ENCODE measurements at places on chromosomes 5 and 9.

DNA sequence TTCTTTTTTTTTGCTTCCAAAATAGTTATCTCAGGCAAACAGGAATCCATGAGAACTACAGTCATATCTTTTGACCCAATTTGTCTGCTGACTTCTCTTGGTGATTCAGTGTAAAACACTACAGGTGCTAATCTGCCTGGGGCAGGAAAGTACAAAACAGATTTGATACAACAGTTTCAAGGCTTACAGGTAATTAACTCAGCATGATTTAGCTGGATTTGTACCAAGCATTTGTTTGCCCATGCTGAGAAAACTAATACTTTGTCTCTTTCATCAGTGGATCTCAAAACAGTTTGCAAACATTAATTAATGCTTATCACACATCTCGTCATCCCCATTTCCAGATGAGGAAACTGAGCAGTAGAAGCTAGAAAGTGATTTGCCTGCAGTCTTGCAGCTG is 312.5 kb upstream of the SEMA6A start:
- no peak for DNase-seq

GRCh38 chr5:40627706-40628105 is 52.0 kb upstream of the PTGER4 start:
- no peak for DNase-seq

GRCh38 chr5:1497242-1497777 is 26.4 kb downstream of the LPCAT1 start:
- DNase-seq = no peak

GRCh38 chr9:15512204-15512603 is 1.4 kb upstream of the PSIP1 start:
- DNase-seq = no peak

DNA sequence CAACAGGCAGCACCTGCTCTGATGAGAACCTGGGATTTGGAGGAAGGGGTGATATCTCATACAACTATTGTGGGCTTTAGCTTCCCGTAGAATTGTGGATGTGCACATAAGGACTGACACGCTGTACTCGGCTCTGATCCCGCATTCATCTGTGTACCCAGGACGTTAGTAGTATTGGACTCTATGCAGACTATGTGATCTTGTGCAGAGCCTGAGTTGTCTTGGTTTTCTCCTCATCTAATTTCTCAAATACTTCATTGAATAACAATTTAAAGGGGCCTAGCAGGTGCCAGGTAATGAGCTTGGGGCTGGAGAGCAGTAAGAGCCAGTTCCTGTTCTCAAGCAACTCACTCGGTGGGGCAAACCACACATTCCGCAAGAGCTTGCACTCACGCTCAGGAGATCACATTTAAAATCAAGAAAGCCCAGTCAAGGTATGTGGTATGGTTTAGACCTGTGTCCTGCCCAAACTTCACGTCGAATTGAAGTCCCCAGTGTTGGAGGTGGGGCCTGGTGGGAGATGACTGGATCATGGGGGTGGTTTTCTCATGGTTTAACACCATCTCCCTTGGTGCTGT is 14.8 kb downstream of the C5orf15 start:
- DNase-seq = no peak

DNA sequence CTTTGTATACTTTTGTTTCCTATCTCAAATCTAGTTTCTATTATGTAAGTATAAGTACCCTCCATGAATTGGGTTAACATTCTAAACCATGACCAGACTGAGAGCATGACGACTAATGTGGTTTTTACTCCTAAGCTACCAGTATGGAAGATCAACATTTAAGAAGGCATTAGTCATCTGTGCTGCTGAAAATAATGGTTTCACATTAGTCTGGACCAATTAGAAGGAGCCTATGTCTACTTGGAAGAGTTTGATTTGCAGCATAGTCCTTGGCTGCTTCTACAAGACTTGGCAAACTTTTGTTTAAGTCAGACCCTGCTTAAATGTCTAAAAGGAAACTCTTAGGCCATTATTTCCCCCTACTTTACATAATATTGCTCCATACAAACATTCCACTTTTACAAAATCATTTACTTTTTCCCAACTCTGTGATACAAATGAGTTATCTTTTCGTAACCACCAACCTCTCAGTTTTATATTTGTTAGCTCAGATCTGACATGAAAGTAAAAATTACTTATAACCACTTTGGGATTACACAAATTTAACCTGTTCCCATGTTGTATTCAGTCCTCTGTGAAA is 186.7 kb downstream of the COMMD10 start:
- DNase-seq = peak; percentile 41

DNA sequence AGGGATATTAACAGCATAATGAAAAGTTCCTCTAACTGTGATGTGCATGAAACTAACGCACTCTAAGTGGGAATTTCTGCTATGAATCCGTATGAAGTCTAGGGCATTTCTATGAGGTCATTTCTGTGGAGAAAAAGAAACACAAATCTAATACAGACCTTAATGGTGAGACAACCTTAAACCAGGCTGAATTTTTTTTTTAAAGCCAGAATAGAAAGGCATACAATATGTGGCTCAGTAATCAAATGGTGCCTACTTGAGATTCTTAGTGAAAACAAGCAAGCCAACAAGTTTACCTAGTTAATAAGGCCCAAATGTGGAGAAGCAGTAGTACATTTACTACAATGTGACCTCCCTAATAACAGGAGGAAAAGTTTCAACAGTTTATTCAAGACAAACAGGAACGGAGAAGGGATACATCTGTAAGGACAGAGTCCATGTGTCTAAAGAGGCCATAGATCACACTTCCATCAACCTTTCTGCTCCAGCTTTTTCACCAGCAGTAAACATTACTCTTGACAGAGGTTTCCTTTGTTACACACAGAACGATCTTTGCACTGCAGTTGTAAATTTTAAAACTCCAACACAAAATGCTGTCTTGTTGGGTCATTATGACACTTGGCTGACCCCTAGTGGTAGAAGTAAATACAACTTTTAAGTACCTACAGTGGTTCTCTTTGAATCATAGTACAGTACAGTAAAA is 26.2 kb downstream of the CARNMT1 start:
- peak; percentile 87 for DNase-seq

DNA sequence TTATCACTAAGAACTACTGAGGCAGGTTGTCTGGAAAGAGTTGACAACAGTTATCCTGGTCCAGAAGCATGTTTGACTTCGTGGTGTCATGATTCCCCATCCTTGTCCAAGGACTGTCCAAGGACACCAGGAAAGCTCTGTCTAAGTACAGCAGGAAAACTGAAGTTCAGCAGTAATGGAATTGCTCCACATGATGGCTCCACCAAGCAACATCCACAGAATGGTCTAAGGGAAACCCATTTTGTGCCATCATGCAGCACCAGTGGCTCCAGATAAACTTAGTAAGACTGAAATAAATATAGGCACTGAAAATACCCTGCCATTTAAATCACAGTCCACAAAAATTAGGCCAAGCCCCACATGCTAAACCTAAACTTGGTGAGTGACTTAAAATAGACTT is 192.8 kb downstream of the CDH18 start:
- DNase-seq = peak; percentile 47

- DNase-seq = no peak
These were observed 80.2 kb downstream of the FAM174A start for GRCh38 chr5:100615362-100615761.

DNA sequence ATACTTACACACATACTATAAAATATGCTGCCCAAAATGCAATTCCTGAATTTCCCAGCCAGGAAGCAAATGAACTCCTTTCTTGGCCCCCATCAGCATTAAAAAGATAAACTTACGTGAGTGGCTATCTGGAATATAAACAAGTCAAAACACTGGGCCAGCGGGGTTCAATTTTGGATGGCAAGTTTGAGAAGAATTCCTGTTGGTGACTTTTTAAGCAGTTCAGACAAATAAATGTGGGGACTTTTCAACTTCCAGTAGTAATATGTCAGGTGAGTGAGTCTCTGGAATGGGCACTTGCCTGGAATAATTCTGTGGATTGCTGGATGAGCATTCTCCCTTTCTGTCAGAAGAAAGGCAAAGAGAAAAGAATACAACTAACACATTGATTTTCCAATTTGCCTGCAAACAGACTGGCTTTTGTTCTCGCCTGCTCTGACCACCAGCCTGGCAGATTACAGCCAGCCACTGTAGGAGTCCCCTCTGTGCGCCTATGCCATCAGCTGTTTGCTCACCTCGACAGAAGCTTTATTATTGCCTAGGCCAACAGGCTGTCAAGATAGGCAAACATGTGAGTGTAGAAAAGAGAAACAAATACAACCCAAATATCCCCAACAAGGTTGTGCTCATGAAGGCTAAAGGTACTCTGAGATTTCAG is 78.6 kb downstream of the MRPS27 start:
- no peak for DNase-seq

GRCh38 chr5:1083823-1084605 is 27.8 kb downstream of the SLC12A7 start:
- no peak for DNase-seq

- DNase-seq = no peak
These were observed 84.5 kb upstream of the MAN2A1 start for GRCh38 chr5:109605207-109605730.

- no peak for DNase-seq
These were observed 2.3 kb downstream of the STKLD1 start for GRCh38 chr9:133378408-133378962.

GRCh38 chr5:150595466-150596031 is 44.9 kb upstream of the SYNPO start:
- no peak for DNase-seq

DNA sequence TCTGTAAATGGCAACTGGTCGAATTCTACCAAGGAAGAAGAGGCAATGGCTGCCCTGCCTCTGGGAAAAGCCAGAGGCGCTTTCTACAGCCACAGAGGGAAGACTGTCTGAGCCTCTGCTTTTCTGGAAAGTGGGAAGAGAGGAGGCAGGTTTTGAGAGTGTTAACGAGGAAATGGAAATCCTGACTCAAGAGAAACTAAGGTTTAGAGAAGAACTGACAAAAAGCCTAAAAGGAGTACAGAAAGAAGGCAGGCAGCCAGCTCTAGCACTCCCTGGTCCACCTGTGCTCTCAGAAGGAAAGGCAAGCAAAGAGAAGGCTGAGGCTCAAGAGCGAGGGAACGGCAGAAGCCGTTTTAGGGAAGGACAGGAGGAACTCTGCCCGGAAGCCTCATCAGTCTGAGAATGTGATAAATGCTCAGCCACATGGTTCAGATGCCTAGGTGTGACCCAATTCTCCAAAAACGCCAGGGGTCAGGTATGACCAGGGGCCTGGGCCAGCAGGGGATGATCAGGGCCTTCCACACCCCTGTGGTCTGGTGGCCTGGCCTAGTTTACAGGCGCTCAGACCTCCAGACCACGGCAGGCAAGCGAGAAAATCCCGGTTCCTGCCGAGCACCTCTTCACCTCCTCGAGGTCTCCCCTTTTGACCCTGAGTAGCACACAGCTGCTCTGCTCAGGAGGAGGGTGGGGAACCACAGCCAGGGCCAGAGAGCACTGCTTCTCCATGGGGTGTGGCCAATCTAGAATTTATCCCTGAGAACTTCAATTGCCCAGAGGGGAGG is 79.9 kb upstream of the FBXW11 start:
- DNase-seq = no peak

DNA sequence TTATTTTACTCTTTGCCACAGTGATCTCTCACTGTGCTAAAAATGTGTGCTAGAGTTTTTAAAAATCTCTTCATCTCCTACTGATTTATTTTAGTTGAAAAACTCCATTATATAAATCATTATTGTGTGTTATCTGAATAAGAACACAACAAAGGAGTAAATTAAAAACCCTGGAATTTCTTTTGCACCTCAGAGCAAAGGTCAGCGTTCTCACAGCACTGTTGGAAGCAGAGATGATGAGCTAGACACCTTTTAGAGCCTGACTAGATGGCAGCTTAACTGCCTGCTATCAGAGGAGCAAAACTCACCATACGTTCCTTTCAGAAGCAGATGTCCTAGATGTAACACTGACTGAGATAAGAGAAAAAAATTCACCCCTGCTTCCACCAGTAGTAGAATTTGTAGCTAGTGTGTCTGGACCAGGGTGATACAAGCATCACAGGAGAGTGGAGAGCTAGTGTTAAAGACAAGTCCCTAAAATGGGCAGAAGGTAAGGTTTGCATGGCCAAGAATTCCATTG is 147.1 kb downstream of the ENTREP1 start:
- no peak for DNase-seq

GRCh38 chr5:170293273-170293672 is 4.3 kb downstream of the LCP2 start:
- no peak for DNase-seq
